ENCODE measurements at places on chromosomes 16 and 17.

GRCh38 chr16:1911467-1912214 lies 6.6 kb downstream of the HS3ST6 start:
- DNase-seq: no peak

DNA sequence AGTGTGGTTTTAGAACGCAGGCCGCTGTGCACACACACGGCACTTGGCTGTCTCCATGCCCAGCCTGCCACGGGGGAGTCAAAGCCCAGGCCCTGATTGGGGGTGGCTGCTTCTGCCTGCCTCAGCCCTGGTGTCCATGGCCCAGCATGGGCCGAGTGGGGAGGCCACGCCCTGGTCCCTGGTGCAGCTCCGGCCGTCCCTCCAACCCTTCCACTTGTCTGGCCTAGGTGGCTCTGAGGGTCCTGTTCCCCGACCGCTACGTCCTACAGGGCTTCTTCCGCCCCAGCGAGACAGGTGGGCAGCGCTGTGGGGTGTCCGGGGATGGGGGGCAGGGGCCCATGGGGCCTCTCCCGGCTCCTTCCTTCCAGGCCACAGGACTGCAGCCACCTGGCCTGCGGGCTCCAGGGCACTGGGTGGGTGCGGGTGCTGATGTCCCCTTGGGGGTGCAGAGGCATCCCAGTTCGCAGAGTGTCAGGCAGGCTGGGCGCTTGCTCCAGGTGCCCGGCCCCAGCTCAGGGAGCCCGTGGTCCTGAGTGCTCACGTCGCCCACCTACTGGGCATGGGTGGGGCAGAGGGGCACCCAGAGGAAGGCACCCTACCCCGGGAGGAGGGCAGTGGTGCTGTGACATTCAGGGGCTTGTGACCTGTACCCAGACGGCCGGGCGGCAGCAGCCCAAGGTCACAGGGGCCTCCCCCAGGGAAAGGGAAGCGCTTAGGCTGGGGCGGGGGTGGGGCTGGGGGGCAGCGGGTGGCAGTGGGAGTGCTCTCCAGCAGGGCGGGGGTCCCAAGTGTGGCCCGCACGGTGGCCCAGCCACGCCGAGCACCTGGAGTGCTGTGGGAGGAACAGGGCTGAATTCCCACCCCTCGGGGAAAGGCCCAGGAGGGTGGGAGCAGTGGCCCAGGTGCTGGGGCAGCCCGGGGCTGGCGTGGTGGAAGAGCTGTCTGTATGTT lies 11.8 kb downstream of the CENPX start:
- DNase-seq: no peak

DNA sequence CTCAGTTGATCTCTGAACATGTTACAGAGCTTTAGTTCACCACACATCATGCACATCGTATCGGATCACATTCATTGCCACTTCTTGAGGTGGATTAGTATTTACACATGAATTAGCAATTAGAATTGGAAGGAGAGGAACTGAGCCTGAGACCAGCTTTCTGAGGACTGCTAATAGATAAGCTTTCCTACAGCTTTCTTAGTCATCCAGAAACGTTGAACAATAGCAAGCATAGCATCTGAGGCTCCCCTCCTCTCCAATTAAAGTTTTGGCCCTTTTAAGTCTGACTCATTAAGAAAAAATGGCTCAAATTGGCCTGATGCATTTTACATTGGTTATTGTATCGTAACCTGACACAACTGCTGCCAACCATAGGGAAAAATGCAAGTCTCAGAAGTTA lies 1130.4 kb downstream of the CDH8 start:
- DNase-seq: no peak

DNA sequence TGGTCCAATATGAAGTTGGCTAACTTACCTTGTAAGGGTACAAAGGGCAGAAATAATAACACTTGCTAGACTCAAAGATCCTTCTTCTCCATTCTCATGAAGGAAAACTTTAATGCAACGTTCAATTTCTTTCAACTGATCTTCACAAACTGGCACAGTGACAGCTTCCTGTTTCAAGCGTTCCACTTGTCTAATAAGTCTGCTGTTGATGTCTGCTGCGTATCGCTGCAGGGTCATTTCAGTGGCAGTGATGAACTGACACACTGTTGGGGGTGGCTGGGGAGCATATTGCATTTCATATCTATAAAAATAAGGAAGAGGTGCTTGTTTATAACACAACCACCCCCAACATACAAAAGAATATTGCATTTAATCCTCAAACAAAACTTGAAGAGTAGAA lies 33.5 kb upstream of the ARL6IP1 start:
- no peak for DNase-seq

DNA sequence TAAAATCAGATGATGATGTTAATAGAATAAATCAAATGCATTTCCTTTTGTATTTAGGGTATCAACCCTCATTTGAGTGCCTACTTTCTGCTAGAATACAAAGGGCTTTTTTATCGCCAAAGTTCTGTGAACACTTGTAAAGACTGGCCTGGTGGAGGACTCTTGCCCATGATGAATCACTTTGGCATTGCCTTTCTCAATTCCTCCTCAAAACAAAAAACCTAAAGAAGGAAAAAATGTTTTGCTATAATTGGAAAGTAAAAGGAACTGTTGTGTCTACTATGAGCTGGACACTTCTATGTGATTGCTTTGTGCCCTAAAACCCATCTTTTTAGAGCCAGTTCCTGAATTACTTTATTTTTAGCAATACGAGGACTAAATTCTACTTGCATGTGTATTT lies 13.0 kb upstream of the DHRS11 start:
- DNase-seq: no peak

DNA sequence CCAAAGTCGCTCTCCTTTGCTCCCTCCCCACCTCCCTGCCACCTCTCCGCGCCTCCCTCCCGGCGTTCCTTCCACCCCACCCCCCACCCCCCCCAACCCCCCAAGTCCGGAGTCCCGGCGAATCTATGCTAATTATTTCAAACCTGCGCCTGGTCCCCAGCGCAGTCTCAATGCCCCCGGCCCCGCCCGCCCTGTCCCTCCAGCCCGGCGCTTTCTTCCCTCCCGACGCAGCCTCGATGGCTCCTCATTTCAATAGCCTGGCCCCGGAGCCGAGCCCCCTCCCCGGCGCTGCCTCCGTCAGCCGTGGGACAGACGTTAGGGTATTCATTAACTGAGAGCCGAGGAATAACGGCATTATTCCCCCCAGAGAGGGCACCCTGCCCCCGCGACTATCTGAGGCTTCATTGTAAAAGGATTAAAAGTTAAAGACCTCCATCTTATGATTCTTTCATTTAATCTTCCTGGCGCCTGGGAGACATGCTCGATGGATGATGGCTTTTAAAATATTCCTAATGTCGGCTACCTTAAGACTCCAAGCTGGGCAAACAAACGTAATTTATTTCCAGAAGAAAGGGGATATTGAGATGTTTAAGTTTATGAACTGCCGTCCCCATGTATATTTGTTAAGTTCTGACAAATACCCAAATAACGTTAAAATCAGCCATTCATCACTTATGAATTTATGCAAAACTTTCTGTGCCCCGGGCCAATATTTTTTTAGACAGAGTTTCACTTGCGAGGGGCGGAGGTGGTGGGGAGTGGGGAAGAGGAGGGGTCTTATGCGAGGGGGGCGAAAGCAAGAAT lies 3.4 kb downstream of the NOG start:
- DNase-seq: no peak

DNA sequence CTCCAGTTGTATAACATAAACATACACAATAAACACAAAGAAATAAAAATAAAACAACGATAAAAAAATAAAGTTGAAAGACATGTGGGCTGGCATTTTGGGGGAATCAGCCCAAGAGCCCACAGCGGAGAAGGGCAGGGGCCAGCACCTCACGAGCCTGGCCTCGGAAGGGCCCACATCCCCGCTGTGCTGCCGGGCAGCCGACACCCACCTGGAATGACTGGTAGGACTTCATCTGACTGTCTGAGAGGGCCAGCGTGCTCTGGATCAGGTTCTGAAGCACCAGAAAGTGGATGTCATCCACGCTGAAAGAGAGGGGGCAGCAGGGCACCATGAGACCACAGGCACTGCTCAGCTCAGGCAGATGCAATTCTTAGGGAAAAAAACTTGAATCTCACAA lies 73.5 kb downstream of the GTF3C1 start:
- DNase-seq: no peak

- no peak for DNase-seq
These were observed 14.4 kb downstream of the TBKBP1 start for GRCh38 chr17:47708312-47708863.

DNA sequence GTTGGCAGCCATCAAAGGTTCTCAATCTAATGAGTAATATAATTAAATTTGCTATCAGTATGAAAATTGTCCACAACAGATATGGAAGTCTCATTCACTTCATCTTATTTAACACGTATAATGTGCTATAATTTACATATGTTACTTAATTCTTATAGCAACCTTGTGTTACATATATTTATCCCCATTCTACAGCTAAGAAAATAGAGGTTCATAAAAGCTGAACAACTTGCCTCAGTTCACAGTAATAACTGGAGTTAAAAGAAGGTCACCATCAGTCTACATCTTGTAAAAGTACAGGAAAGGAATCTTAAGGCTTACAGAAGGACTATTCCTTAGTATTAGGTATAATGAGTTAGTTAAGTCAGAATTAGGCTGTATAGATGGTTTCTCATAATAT lies 27.9 kb downstream of the STXBP4 start:
- DNase-seq: no peak

GRCh38 chr17:53191878-53192277 lies 630.8 kb upstream of the KIF2B start:
- no peak for DNase-seq

DNA sequence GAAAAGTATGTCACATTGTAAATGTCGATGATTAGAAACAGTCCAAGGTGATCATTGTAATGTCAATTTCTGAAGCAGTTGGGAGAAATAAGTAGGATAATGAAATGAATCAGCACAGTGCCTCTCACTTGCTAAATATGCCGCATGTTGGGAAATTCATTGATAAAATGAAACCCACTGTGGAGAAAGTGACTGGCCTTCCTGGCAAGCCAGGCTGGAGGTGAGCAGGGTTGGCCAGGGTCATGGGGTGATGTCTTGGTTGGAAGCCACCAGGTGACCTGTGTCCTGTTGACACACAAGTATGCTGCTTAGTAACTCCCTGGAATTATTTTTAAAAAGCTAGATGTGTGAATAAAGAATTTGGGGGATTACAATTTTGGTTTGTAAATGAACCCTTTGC lies 14.9 kb upstream of the WNT9B start:
- no peak for DNase-seq

- no peak for DNase-seq
These were observed 62.9 kb downstream of the MAP2K6 start for GRCh38 chr17:69477204-69477902.

DNA sequence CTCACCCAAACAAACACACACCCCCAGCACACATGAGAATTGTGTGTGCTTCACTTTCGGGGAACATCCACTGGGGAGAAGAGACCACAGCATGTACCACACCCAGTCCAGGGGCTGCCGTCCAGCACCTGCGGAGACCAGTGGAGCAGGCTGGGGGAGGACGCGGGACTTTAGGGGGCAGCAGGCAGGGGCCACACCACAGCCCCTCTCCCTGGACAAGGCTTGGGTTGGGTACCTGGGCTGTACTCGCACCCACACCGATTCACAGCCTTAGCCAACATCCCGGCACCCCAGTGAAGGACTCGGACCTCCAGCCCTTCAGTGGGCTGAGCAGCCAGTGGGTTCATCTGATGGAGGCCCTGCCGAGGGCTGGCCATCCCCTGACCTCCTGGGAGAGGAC lies 63.3 kb downstream of the RBFOX3 start:
- no peak for DNase-seq

- DNase-seq: peak; percentile 68
These were observed 596 bp downstream of the PROCA1 start for GRCh38 chr17:28710861-28711722.

DNA sequence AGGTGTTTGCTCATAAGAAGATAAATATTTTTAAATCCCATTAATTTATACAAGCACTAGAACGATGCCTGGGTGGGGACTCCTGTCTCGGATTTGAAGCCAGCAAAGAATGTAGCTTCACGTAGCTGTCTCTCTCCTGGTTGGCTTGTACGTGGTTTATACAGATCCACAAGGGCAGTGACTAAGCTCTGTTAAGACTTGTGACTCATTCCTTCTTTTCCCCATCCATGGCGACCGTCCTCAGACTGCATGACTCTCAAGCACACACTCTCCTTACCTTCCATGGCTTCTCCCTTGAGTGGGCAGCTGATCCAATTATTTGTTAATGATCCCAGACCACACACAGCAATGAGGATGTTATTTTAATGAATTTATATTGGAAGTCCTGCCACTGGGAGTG lies 679.7 kb upstream of the SOX9 start:
- DNase-seq: peak; percentile 57

DNA sequence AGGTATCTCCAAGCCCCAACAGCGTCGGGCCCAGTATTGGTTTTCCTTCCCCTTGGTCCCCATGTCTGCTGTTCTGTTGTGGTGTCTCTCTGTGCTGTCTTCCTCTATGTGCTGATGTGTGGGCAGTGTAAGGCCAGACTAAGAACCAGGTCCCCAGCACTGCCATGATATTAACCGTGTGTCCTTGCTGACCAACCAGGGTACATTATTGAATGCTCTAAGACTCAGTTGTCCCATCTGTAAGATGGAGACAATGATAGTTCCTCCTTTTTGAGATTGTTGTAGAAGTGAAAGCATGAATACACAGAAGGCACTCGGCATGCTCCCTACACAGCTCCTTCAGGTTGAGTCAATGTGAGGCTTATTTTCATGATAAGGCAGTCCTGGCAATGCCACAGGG lies 20.6 kb downstream of the AOC3 start:
- DNase-seq: no peak

GRCh38 chr17:2063261-2064146 lies 8.6 kb downstream of the HIC1 start:
- DNase-seq: no peak

- no peak for DNase-seq
These were observed 81.3 kb upstream of the PLCG2 start for GRCh38 chr16:81697616-81698309.

GRCh38 chr17:1045456-1045855 lies 48.5 kb downstream of the TIMM22 start:
- no peak for DNase-seq

DNA sequence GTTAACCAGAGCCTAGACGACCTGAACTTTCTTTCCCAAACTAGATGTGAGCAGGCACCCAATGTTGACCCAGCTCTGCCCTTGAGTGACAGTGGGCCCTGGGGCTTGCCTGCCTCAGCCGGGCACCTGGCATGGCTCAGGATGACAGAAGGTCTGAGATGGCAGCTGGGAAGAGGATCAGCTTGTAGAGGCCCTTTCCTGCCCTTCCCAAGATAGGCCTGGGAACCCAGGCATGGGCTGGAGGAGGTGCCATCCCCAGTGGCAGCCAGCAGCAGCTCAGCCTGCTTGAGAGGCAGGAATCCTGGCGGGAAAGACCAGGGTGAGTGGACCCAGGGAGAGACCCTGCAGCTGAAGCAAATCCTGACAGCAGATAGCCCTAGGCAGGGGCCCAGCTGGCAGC lies 59.1 kb downstream of the PIPOX start:
- no peak for DNase-seq

DNA sequence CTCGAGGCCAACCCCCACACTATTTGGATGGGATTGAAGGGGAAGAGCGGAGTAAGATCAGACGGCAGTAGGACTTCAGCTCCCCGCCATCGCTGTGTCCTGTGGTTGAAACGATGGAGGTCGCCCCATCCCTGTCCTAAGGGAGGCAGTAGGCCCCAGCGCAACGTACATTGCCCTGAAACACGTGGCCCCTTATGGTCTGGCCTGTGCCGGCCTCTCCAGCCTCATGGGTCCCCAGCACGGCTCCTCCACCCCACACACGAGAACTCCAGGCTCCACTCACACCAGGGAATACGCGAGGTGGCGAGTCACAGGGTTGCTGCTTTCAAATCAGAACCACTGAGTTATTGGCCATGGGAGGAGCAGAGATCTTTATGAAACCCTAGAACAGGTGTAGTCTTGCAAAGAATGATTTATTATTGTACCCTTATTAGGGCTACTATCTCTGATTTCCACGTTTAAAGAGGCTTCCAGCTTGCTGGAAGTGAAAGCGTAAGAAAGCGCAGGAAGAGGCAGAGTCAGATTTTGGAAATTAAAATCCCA lies 669 bp upstream of the DCTPP1 start:
- DNase-seq: no peak

Measured in AG04450 (cell line).